ENCODE measurements at places on chromosomes 5 and 9. TPM values are rescaled to one million over a fixed set of nuclear protein-coding genes. Genes with fewer than 3 reads are reported as not detected.

The PURA gene
- polyA plus RNA-seq = 4.8 TPM

DNA sequence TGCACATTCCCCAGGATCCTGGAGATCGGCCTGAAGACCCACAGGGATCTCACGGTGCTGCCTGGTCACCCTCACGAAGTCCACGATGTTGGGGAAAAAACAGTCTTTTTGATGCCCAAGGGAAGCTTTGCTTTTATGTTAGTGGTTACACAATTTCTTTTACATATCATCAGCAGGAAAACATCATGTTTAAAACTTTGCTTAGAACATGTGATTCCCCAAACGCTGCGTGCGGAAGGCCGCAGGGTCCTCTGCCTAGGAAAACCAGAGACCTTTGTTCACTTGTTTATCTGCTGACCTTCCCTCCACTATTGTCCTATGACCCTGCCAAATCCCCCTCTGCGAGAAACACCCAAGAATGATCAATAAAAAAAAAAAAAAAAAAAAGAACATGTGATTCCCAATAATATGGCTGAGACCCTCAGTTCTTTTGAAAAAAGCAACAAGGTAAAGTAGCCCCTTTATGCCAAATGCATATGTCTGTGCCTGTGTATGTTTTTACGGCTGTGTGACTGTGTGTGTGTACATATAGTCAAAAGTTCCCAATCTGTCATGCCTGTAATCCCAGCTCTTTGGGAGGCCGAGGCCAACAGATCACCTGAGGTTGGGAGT is 11.5 kb upstream of the AGPAT2 start:
- no peak for DNase-seq

The PRSS3 gene
- polyA plus RNA-seq = not detected

GRCh38 chr9:15306068-15306756 is 804 bp downstream of the TTC39B start:
- DNase-seq = no peak

- no peak for DNase-seq
Measured at GRCh38 chr9:77750284-77750683, 102.2 kb upstream of the GNA14 start.

DNA sequence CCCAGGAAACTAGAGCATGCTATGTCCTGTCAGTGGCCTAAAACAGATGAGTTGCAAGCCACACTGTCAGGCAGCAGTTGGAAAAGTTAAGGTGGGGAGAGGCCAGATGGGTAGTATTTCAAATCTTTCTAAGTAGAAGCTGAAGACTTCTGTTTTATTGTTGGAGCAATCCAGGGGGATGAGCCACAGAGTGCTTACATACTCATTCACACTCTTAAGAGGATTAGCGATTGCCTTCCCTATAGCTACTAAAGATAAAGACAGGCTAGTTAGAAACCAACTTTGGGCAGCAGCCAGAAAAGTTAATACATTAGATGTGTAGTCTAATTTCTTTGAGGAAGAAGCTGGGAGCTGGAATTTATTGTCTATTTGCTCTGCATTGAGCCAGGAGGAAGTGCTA is 61.7 kb upstream of the ELAVL2 start:
- no peak for DNase-seq

The KCNN2 gene
- polyA plus RNA-seq = not detected

DNA sequence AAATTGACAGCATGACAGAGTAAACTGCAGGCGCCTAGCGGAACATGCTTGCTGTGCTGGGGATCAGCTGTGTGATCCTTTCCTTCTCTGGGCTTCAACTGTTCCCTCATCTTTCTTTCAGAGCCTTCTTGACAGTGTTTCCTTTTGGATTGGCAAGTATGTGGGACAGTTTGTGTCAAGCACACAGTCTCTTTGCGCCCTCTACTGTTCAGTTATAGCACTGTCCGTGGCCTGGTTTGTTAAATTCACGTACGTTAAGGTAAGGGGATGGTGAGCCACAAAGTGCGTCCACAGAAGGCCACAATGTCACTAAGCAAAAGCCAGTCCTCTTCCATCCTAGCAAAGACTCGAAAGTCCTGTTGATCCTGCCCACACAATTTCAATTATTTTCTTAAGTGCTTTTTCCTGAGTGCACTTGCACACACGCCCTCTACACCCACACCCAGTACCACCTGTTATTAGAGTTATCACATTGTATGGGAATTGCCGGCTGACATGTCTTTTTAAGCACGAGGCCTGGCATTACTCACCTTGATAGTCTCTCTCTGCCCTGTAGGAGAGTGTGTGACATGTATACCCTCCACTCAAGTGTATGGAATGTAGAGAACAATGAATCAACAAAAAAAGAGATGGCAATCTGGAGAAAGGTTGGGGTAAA is 22.5 kb upstream of the PTPN3 start:
- no peak for DNase-seq
